ENCODE measurements at places on chromosomes 5 and 9.

DNA sequence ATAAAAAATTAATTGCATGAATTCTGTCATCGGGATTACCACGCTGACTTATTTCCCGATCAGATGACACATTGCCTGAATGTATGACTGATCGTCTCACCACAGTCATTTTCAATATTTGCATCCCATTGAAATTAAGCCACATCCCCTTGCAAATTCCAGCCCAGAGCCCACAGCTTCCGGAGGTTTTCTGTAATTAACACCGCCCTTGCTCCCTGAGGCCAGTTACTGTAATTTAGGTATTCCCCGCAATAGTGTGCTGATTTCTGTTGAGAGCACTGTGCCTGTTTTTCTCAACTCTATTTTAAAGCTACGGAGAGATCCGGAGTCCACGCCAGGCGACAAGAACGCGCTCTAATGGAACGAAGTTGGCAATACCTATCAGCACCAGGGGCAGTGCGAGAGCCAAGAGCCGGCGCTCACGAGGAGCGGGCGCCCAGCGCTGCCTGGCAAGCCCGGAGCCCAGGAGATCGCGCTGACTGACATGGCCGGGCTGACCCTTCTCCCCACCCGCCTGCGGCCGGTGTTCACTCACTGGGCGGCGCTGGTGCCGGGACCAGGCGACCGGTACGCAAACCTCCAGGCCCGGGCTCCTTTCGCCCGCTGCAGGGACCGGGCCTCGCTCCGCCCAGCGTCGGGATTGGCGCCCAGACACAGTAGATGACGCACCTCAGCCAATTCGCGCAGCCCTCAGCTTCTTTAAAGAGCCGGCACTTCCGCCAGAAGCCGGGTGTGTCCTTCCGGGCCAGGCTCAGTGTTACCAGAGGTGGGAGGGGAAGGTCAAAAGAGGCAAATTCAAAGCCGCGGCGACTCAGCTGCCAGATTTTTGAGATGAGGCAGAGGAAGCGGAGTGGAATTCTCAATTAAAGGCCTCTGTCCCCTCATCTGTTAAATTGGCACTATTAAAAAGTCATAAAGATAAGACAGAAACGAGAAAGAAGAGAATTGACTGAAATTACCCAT is at the start of gene PLGRKT:
PLGRKT (minus strand) TSS at position 672 of the 963 bp plus-strand sequence. CDS start 5,948 bp downstream, outside the sequence.
- DNase-seq = peak; percentile 81

GRCh38 chr5:126741361-126741760 is 35.6 kb upstream of the LMNB1 start:
- DNase-seq = no peak

GRCh38 chr5:96288166-96288844 is 144.7 kb downstream of the PCSK1 start:
- DNase-seq = no peak

DNA sequence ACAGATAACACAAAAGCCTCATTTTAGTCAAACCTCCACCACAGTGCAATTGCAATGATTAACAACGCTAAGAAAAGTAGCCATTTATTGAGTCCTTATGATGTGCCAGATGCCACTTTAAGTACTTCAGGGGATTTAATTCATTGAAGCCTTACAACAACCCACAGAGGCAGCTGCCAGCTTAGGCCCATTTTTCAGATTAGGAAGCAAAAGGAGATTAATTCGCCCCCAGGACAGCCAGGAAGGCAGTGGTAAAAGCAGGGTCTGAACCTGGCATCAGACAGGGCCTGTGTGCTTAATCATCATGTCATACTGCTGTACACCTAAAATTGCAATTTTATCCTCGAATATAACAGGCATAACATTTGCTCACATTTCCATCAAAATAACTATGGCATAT is 23.9 kb downstream of the MED27 start:
- DNase-seq = no peak

DNA sequence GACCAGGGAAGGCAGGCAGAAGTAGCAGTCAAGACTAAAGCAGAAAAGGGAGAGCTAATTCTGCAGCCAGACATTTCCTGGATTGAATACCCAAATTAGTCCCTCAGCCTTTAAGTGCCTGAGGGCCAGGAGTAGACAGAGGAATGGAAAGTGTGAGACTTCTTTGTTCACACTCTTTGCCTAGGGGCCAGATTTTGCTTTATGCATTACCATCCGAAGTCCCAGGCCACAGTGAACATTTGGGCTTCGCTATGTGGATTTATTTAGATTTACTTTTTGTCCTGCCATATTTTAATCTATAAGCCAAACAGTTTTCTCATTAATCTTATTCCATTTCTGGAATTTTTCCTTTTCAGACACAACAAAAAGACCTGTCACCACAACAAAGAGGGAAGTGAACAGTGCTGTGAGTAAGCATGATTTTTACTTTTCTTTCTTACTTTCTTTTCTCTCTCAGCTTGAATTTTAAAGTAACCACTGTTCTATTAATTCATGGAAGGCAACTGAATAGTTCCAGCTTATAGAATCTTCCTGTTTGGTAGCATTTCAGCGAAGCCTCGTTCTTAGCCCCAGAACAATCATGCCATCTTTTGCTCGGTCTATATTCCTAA is 52.6 kb downstream of the PDCD1LG2 start:
- no peak for DNase-seq

GRCh38 chr9:120264528-120264927 is 315.4 kb downstream of the CDK5RAP2 start:
- no peak for DNase-seq

DNA sequence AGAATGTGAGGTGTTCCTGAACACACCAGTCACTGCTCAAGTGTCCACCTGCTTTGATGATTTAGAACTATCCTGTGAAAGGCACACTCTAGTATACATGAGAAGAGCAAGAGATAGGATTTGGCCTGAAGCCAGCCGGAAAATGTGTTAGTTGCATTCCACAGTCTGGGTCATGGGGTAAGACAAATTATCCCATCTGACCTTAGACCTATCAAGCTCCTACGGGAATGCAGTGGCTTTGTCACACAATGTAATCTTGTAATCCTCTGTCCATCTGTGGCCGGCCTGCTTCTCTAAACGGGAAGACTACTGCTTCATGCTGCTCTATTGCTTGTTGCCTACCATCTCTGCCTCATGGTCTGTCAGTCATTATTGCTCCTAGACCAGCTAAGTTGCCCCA is 92.4 kb upstream of the PRRC1 start:
- no peak for DNase-seq

GRCh38 chr9:126375386-126375785 is 48.8 kb downstream of the MVB12B start:
- no peak for DNase-seq

DNA sequence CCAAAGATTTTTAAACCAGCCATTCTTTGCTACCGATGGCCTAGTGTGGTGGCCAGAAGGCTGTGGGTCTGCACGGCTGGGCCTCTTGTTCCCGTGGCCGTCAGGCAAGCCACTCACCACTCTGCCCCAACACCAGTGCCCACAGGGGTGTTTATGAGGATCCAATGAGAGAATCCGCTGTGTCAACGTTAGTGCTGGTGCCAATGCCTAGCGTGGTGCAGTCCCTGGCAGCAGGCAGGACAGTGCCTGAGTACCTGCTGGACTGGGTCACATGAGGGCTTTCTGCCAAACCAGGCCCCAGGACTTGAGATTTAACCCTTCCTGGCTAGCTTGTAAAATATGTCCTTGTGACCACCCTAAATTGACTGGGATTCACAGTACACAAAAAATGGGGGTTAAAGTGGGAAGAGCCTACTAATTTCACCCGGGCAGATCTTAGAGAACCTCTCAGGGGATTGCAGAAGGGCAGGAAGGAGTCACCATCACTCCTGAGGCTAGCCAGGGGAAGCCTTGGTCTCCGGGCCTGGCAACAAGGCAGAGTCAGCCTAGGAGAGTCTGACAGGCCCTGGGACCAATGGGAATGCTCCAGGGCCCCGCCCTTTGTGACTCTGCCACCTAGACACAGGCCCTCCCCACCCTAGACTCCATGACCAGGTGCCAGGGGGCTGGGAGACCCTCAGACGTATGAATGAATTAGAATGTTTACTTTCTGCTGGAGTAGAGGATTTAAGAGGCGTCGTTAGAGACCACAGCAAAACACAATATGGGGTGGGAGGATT is 63.2 kb upstream of the FSTL4 start:
- DNase-seq = no peak

DNA sequence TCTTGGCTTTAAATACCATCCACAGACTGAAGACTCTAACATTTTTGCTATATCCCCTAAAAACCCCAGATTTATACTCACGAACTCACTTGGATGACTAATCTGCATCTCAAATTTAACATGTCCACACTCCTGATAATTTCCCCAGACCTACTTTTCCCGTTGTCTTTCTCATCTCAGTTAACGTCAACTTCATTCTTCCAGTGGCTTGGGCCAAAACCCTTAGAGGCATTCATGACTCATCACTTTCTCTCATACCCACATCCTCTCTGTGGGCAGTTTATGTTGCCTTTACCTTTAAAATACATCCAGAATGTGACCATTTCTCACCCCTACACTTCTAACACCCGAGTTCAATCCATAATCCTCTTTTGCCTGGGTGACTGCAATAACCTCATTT is 96.7 kb downstream of the EDIL3 start:
- no peak for DNase-seq

GRCh38 chr9:99809586-99810319 is 11.9 kb upstream of the NR4A3 start:
- DNase-seq = no peak

GRCh38 chr5:1130218-1130946 is 18.5 kb upstream of the SLC12A7 start:
- DNase-seq = no peak

- DNase-seq = no peak
Measured at GRCh38 chr5:160675988-160676387, 176.0 kb downstream of the ATP10B start.

DNA sequence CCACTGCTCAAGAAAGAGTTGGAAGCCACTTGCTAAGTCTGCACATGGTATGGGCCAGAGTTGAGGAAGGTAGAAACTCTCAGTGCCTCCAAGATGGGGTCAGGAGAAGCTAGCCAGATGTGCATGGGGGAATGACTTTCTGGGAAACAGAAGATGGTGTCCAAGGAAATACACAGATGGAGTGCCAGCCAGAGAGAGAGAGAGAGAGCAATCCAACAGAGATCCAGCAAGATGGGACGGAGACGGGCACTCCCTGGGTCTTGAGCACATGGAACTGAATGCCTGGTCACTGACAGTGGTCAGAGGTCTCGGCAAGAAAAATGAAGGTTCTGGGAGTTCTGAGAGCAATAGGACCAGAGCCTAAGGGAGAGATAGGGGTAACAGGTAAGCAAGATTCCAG is 82.1 kb downstream of the SH3TC2 start:
- DNase-seq = no peak

GRCh38 chr5:140524003-140524402 is 23.5 kb upstream of the EIF4EBP3 start:
- DNase-seq = no peak

DNA sequence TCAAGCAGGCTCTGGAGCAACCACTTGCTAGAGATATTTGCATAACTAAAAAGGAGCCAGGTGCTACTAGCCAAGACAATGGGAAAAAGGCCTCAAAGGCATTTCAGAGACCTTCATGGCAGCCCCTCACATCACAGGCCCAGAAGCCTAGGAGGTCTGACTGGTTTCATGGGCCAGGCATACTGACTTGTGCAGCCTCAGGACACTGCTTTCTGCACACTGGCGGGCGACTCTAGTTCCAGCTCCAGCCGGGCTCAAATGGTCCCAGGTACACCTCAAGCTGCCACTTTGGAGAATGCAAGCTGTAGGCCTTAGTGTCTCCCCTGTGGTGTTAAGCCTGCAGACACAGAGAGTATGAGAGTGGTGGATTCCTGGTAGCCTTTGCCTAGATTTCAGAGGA is 27.1 kb downstream of the COX7C start:
- no peak for DNase-seq

- DNase-seq = no peak
Measured at GRCh38 chr9:129476821-129477611, 143.9 kb downstream of the C9orf50 start.

- DNase-seq = peak; percentile 41
Measured at GRCh38 chr9:128689820-128690683, 1.0 kb downstream of the SET start.

DNA sequence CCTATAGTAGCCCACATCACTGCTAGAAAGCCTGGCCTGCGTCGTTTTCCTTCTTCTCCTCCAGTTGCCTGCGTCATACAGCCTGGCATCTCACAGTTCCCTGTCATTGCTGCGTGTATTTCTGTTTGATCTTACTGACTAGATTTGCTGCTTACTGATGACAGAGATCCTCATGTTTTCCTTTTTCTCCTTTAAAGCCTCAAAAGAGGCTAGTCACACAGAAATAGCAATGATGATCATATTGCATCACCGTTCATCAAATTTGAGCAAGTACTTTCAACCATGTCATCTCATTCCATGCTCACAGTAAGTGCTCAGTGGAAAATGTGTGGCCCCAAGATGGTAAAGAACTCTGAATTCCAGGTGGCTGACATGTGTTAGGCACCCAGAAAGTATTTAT is 76.8 kb downstream of the MVB12B start:
- no peak for DNase-seq

DNA sequence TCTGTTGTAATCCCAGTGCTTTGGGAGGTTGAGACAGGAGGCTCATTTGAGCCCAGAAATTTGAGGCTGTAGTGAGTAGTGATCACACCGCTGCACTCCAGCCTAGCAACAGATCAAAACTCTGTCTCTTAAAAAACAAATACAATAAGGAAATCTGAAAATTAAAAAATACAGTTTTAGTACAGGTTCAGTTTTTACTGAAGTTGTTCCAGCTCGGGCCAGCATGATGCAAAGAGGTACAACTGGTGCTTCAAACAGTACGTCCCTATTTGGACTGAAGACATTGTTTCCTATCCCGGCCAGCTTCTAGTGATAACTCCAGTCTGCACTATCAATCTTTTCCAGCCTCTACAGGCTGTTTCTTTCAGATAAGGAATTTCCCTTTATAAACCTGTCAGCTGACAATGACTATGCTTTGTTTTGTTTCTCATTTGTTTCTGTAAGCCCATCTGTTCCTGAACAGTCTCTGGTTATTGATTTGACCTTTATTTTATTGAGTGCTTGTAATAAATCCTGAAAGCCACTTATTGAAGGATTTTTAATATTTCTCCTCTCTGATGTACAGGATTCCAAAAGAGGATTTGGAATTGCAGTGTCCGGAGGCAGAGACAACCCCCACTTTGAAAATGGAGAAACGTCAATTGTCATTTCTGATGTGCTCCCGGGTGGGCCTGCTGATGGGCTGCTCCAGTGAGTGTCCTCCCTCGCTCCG is 41.9 kb downstream of the TJP2 start:
- no peak for DNase-seq

- no peak for DNase-seq
Measured at GRCh38 chr9:71306134-71306533, 184.7 kb upstream of the TRPM3 start.

GRCh38 chr9:111661802-111662521 is 557 bp downstream of the GNG10 start:
- peak; percentile 12 for DNase-seq

GRCh38 chr5:159263569-159263905 is 447 bp downstream of the UBLCP1 start:
- DNase-seq = no peak

GRCh38 chr5:178869577-178869976 is 9.8 kb downstream of the ZNF354B start:
- DNase-seq = no peak

DNA sequence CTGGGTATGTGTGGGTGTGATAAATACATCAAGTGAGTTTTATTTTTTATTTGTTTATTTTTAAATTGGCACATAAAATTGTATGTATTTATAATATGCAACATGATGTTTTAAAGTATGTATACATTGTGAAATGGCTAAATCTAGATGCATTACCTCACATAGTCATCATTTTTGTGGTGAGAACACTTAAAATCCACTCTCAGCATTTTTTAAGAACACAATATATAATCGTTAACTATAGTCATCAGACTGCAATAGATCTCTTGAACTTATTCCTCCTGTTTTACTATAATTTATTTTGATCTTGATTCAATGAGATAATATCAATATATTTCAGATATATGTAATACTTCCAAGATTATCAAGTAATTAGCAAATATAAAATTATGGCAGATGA is 93.9 kb upstream of the ALDH1A1 start:
- DNase-seq = no peak

All from stimulated activated CD4-positive, alpha-beta T cell treated with anti-CD3 and anti-CD28 coated beads, Interleukin-2, amount 100 ng/mL, for 48 hours (primary cell).